Activated naive CD8-positive, alpha-beta T cell treated with anti-CD3 and anti-CD28 coated beads, Interleukin-2, amount 50 U/mL, for 24 hours (primary cell): ENCODE measurements at places on chromosomes 13 and 19.
A peak's percentile ranks its signal among the peaks of the same experiment; 100 is the strongest.

- DNase-seq: no peak
Measured at GRCh38 chr13:59745392-59745788, 418.3 kb downstream of the DIAPH3 start.

DNA sequence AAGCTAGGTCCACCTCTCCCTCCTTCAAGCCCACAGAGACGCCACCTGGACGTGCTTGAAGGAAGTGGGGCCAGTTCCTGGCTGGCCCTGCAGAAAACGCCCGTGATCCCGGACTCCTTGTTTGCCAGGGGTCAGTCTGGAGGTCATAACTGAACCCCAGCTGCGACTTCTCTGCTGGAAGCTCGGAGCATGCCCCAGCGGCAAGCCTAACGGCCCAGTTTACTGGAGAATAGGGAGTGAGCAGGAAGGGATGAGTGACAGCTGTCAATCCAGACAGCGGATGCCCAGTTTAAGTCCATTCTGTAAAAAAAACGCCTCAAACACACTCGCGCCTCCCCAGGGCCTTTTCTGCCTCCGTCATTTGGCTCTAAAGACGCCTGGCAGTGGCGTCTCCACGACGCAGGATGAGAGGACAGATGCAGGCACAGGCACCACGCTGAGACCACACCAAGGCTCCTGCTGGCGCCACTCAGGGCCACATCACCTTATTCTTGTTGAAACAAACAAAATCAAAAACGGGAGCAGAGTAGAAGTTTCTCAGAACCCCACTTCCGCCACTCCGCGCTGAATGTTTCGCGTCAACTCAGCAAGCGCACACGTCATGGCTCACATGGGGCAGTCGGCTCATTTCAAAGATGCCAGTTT, 57.6 kb downstream of the RASA3 start:
- no peak for DNase-seq

DNA sequence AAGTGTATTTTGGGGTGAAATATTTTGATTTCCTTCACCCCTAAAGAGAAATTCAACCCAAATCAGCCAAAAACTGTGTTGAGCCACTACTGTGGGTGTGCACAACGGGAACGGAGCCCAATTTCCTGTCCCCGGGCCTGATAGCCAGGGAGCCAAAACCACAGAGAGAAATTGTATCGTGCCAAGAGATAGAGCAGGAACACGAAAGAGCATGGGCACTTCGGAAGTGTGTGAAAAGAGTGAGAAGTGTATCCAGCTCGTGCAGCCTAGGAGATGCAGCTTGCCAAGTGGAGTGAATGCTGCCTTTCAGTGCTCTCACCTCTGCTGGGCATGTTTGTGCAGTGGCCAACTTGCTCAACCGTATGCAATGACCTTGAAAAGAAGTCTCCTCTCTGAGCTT, 19.4 kb upstream of the PLEKHF1 start:
- no peak for DNase-seq

DNA sequence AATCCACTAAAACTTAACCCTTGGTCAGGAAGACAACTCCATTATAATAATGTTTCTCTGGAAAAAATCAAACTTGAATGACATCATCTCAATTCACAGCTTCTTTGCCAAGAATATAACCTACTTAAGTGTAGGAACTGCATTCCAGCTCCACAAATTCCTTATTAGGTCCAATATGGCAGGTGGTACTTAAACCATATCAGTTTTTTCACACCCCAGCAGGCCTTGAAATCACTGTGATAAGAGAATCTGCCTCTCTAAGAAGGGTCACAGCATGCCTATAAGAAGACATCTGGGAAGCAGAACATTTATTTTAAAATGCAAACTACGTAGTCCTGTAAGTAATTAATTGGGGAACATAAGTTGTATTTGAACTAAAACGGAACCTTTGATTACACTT, 687.8 kb downstream of the DIAPH3 start:
- DNase-seq: no peak

- DNase-seq: peak; percentile 39
Measured at GRCh38 chr19:11737964-11738745, 591 bp downstream of the ZNF823 start.

- DNase-seq: peak; percentile 24
Measured at GRCh38 chr19:13014101-13014920, 19.0 kb downstream of the NFIX start.

- DNase-seq: no peak
Measured at GRCh38 chr19:21617740-21618339, 112.4 kb downstream of the ZNF429 start.

- DNase-seq: no peak
Measured at GRCh38 chr19:12932392-12933286, 872 bp downstream of the FARSA start.

DNA sequence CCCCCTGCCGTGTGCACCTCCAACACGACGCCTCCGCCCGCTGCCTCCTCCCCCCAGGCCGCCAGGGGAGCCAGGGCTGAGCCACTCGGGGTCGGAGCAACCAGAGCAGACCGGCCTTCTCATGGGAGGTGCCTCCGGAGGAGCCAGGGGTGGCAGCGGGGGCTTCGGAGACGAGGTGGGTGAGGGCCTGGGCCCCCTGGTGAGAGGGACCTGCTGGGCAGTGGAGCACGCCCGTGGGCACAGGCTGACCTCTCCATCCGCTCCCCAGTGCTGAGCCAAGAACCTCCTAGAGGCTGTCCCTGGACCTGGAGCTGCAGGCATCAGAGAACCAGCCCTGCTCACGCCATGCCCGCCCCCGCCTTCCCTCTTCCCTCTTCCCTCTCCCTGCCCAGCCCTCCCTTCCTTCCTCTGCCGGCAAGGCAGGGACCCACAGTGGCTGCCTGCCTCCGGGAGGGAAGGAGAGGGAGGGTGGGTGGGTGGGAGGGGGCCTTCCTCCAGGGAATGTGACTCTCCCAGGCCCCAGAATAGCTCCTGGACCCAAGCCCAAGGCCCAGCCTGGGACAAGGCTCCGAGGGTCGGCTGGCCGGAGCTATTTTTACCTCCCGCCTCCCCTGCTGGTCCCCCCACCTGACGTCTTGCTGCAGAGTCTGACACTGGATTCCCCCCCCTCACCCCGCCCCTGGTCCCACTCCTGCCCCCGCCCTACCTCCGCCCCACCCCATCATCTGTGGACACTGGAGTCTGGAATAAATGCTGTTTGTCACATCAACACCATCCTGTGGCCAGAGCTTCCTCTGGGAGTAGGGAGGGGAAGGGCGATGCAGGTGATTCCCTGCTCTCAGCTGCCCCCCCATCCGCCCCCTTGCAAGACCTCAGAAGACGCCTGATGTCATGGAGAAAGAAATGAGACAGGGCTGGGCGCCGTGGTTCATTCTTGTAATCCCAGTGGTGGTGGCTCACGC, 12.0 kb downstream of the BCAM start:
- DNase-seq: no peak

DNA sequence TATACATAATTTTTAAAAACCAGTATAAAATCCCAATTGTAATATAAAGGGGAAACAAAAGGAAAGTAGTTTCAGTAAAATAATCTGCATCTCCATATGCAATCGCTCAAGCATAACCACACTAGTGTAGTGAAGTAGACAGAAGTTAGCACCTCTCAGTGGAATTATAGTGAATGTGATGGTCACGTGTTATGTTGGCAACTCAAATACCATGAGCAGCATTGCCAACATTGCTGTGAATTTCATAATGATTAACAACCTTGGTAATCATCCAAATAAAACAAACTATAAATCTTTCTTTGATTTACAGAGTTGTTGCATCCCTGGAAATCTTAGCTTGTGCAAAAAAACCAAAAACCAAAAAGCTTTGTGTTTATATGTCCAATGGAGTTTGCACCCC, 77.3 kb upstream of the SIAH3 start:
- no peak for DNase-seq

- DNase-seq: no peak
Measured at GRCh38 chr13:100522618-100523309, 65.8 kb downstream of the GGACT start.

GRCh38 chr13:109647053-109647452, 139.3 kb downstream of the IRS2 start:
- no peak for DNase-seq

DNA sequence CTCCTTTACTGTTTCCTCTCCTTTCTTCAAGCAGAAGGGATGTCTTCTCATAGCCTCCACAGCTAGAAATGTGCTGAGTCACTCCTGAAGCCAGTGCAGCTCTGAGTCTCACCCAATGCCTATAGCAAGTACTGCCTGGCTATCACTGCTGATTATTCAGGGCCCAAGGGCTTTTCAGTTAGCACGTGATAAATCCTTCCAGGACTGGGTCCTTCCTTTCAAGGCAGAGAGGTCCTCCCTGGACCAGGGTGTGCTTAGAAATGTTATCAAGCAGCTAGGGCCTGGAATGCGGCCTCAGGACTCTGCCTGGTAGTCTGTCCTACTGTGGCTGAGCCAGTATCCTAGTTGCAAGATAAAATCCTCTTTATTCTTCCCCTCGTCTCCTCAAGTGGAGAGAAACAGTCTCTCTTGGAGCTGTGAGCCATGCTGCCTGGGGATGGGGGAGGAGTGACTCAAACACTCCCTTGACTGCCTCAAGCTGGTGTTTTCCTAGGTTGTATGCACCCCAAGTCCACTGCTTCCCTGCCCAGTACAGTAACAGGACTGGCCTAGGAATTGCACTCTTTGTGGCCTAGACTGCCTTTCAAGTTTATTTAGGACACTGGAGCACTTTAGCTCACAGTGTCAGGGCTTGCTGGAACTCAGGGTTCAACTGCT, 198.7 kb upstream of the SERP2 start:
- DNase-seq: no peak

DNA sequence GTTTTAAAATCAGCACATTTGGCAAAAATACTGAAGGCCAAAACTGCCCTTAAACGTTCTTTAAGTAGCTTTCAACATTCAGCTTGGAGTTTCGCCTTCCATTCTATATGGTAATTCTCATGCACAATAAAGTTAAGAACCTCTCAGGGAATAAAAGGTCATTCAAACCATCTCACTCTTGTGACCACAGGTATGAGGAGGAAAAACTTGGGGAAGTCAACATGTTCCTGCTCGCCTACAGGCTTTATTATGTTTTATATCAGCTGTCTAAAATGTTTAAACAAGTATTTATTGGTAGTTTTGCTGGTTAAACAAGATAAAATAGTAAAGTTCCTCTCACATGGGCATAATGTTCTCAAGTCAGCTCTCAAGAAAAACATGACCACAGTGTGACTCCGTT, 19.9 kb upstream of the TM9SF2 start:
- DNase-seq: no peak

- DNase-seq: no peak
Measured at GRCh38 chr19:50155520-50156109, 7.5 kb downstream of the IZUMO2 start.

GRCh38 chr13:44652962-44653660, 77.0 kb upstream of the TSC22D1 start:
- no peak for DNase-seq

- DNase-seq: no peak
Measured at GRCh38 chr19:2594319-2594718, 108.2 kb downstream of the GNG7 start.

DNA sequence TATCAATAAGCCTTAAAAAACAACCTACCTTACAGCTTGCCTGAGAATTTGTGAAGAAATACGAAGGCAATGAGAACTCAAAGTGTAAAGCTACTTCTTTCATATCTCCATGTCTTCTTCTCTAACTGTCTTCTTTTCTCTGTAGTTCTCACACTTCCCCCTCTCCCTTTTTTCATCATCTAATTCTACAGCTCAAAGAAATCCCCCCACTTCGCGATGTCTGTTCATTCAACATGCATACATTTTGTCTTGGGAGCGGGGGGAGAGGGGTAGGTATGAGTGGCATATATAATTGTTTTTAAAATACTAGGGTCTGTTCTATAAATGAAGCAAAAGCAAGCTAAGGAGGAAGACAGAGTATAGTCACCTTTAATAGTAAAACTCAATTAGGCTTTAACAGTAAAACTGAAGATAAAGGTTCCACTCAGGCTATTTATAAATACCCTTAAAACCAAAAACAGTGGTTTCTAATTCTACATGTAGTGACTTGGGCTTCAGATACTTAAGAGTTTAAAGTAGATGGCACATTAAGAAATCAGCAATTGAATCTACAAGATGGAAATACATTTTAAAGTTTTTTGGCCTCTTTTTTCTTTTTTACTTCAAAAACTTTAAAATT, 106.9 kb downstream of the KLF12 start:
- no peak for DNase-seq

GRCh38 chr19:17575871-17576757, 20.7 kb downstream of the COLGALT1 start:
- DNase-seq: no peak

DNA sequence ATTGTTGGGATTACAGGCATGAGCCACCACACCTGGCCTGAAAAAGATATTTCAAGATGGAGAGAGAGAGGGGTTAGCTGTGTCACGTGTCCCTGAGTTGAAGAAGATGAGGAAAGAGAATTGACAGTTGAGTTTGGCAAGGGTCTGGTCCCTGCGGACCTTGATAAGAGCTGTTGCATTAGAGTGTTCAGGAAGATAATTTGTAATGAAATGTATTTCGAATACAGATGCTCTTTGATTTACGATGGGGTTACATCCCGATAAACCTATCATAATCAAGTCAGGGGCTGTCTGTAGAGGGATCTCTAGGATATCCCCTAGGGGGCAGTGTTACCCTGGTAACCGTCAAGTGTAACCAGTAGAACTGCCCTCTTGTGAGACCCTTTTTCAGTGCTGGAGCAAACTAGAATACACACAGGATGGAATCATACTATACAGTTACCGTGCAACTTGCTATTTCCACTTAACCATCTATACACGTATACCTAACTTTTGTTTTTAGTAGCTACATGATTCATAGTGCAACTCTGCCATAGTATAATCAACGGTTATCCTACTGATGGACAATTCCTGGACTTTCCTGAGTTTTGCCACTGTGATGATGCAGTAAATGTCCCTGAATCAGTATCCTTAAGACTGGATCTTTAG, 1.5 kb upstream of the ELOF1 start:
- peak; percentile 71 for DNase-seq

GRCh38 chr13:59229861-59230260, 933.9 kb downstream of the DIAPH3 start:
- DNase-seq: no peak

DNA sequence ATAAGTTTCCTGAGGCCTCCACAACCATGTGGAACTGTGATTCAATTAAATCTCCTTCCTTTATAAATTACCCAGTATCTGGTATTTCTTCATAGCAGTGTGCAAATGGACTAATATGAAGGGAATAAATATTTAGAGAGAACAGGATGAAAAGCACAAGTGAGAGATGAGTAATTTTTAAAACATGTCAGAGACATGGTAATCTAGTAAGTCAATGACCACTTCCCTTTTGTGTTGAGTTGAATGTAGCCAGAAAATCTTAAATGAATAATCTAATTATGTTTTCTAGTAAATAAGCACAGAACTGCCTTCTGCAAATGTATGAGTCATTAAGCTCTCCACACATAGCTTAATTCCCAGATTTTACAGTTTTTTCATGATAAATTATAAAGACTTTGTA, 524.1 kb upstream of the SLITRK5 start:
- DNase-seq: no peak

GRCh38 chr13:43376596-43376995, 353.2 kb downstream of the DNAJC15 start:
- DNase-seq: no peak

DNA sequence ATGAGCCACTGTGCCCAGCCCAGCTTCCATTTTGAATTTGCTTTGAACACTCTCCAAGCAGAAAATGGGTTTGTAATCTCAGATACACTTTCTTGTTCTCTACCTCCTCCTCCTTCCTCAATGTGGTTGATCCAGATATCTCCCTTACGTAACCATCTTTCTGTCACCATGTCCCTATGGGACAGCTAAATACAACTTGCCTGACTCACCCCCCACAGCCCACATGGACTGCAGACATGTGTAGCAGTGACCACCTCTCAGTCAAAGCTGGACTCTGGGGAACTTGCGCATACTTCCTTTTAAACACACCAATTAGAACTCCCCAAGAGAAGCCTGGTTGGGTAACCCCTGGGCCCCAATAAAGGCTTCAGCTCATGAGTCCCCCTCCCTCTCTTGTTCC, 10.8 kb upstream of the ZNF799 start:
- DNase-seq: no peak
